ENCODE measurements at places on chromosomes 13 and 19.

GRCh38 chr19:53549340-53549739, 11.4 kb downstream of the ZNF331 start:
- no peak for DNase-seq

DNA sequence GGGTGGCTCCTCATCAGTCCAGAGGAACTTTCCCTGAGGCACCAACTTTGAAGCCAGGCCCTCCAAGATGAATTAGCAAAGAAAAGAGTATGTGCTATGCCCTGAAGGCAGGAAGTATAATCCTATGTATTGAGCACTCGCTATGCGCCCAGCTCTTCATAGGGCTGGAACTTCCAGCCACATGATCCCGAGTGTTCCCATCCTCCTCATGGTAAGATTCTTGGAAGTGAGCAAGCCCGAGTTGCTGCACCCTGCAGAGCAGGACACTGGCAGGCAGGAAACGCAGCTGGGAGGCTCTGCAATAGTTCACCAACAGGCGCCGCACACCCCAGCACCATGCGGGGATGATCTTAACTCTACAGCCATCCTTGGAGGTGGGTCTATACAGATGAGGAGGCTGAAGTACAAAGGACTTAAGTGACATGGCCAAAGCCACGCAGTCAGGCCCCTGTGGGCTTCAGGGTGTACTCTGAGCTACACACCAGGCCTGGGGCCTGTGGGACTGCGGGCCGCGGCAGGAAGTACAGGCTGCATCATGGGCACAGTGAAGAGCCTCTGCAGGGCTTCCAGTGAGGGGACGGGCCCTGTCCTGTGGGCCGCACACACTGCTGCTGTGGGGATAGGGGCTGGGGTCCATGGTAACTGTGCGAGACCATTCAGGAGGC, 25.1 kb downstream of the C19orf47 start:
- no peak for DNase-seq

GRCh38 chr19:52270266-52270885, 989 bp downstream of the ZNF766 start:
- DNase-seq: no peak

DNA sequence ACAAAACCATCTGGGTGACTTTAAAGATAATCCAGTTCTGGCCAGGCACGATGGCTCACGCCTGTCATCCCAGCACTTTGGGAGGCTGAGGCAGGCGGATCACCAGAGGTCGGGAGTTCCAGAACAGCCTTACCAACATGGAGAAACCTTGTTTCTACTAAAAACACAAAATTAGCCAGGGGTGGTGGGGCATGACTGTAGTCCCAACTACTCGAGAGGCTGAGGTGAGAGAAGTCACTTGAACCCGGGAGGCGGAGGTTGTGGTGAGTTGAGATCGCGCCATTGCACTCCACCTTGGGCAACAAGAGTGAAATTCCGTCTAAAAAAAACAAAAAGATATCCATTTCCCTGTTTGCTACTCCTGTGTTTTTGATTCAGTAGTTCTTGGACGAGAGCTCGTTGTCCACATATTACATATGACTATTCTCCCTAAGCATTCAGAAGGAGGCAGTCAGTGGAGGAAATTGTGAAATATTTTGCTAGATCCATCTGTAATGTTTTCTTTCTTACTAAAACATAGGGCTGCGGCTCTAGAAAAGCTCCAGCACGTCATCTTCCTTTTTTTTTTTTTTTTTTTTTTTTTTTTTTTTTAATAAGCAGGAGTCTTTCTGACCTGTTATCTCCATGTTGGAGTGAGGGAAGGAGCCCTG, 33.6 kb downstream of the ZNF701 start:
- no peak for DNase-seq

- no peak for DNase-seq
These were observed 1026.1 kb upstream of the MIR17HG start for GRCh38 chr13:90321281-90321931.

GRCh38 chr13:112711528-112712265, 21.9 kb downstream of the ATP11A start:
- DNase-seq: peak; percentile 56

DNA sequence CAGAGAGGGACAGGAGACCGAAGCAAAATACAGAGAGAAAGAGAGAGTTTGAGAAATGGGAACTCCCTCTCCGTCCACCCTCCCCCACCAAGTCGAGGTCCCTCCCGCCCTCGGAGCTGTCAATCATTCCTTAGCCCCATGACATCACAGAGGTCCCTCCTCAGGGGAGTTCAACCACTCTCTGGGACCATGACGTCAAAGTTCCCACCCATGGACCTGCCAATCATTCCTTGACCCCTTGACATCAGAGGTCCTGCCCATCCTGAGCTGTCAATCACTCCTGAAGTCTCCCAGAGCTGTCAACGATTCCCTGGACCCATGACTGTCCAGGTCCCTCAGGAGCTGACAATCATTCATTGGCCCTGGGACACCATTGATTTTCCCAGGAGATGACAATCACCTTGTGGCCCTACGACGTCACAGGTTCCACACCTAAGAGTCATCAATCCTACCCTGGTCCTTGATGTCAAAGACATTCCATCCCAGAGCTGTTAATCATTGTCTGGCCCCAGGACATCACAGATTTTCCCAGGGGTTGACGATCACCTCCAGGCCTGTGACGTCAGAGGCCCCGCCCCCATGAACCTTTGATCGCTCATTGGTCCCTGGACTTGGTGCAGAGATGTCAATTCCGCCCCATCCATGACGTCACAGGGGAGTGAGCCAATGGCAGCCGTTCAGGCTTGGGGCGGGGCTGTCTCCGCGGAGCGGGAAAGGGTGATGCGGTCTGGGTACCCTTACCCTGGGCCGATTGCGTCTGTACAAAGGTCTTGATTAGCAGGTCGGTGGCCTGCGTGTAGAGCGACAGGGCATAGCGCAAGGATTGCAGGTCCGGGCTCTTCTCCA, 61.7 kb downstream of the COLGALT1 start:
- DNase-seq: no peak

GRCh38 chr13:113796211-113796963, 37.4 kb downstream of the TMEM255B start:
- DNase-seq: no peak

- no peak for DNase-seq
These were observed 6.3 kb upstream of the ANKRD10 start for GRCh38 chr13:110921209-110921608.

DNA sequence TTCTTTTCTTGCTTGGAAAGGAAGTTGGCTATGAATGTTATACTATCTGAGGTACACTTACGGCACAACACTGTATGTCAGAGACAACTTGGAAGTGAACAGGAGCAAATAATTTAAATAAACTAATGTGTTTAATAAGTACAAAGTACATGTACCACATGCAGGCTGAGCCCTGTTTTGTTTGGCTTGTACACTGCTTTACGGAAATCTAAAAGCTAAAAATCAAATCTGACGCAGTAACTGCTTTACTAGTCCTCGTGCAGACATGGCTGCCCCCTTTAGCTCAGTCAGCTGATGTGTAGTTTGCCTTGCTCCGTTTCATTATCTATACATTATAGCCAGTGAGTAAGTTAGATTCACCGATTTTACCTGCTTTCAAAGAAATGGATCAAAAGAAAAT, 36.5 kb downstream of the TDRD3 start:
- no peak for DNase-seq

DNA sequence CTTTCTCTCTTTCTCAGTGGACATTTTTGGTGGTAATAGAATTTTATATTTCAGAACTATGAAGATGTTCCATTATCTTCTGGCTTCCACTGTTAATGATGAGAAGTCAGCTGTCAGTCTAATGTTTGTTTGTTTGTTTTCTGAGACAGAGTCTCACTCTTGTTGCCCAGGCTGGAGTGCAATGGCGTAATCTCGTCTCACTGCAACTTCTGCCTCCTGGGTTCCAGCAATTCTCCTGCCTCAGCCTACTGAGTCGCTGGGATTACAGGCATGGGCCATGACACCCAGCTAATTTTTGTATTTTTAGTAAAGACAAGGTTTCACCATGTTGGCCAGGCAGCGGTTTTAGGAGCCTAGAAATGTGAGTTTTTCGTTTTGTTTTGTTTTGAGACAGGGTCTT, 4.7 kb downstream of the ZNF317 start:
- no peak for DNase-seq

GRCh38 chr19:29086646-29087045, 126.3 kb downstream of the UQCRFS1 start:
- DNase-seq: no peak

GRCh38 chr13:67224148-67224846, 5.8 kb downstream of the PCDH9 start:
- DNase-seq: peak; percentile 82

DNA sequence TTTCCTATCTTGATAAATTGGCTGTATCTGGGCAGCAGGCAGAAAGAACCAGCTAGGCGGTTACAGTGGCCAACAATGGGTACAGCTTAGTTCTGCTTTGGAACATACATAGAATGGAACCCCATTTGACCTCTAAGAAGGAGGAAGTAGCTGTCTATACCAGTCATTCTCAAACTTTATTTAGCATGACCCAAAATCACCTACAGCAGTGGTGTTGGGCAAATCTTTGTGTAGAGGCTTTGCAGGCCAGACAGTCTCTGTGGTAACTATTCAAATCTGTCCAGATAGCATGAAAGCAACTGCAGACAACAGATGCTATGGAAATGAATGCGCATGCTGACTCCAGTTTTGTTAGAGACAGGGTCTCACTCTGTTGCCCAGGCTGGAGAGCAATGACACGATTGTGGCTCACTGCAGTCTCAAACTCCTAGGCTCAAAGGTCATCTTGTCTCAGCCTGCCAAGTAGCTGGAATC, 12.0 kb upstream of the KCNC3 start:
- no peak for DNase-seq

- DNase-seq: no peak
These were observed 19.2 kb downstream of the SIGLEC8 start for GRCh38 chr19:51439021-51439465.

DNA sequence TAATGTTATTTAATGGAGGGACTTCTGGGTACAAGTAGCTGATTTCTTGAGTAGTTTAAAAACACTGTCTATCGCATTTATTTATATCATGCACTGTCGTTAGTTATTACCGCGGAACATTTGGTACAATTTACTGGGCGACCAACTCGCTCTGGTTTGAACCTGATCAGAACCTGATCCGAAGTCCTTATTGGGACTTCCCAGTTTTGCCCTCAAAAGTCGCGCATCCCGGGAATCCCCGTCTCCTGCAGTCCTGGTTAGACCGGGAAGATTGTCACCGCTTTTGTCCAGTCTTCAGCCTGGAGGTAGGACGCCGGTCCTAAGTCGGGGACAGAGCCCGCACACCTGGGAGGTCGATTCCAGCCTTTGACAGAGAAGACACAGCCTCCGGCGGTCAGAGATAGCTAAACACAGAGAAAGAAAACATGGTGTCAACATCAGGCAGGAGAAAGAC, 694 bp downstream of the CLN5 start:
- no peak for DNase-seq

GRCh38 chr19:4374498-4375163, 25.7 kb downstream of the SH3GL1 start:
- no peak for DNase-seq

GRCh38 chr13:30366088-30366487, 56.2 kb upstream of the UBE2L5 start:
- DNase-seq: no peak

DNA sequence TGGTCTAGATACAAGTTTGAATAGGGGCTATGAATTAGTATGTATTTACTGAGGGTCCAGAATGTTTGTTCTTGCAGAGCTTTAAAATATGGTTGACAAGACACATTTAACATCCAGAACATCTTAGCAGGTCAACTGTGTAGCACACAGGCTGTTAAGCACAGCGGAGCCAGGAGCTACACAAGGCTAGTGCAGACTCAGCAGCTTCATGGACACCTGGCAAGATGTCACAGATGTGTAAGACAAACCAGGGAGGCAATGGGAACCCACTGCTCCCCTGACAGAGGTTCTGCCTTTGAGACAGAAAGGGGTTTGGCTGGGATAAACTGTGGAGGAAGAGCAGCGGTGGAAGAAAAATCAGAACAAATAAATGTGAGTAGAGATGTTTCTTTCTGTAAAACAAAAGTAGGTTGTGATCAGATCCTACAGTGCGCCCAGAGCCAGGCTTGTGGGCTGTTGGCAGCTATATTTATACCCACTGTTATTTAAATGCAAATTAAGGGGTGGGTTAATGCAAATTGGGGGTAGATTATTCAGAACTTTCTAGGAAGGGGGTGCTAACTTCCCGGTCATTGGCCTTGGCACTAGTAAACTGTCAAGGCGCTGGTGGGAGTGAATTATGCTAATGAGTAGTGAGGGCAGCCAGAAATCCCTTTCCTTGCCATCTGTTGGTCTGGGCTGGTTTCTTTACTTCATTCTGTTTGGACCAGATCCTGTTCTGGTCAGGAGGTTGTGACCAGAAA, 33.0 kb downstream of the MIPEP start:
- no peak for DNase-seq

GRCh38 chr19:2561895-2562294, 86.0 kb downstream of the GADD45B start:
- DNase-seq: no peak

DNA sequence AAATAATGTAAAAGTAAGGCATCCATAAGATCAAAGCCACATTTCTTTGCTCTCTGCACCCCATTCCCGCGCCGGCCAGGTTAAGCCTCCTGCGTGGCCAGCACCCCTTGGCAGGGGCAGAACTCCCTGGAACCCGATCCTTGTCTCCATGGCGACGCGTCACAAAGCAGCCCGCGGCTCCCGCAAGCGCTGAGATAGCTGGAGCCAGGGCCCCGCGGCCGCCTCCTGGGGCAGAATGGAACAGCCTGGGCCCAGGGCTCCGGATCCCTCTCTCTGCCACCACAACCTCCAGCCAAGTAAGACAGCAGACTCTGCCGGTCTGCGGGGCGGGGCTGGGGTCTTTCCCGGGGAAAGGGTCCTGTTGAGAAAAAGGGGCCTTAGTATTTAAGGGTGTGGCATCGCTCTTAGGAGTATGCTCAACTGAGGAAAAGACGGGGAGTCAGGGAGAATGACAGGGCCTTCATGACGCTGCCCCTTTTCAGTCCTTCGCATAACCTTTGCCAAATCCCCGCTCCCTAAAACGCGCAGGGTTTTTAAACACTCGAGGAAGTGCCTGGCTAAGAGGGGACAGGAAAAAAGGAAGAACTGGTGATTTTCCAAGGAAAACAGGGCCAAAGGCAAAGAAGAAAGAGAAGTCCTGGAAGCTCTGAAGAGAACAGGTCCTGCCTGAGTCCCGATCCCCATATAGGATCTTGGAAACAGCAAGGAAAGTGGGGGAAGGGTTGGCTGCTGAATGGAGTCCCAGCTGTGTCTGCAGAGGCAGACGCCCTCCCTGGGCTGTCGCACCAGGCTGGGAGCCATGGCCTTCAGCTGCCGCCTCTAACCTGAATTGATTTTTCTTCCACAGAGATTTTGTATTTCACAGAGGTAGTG, at the start of gene TEX26:
TSS of gene TEX26 (plus strand) at position 176 of the 873 bp plus-strand sequence. CDS start at position 236, 60 bp downstream.
- no peak for DNase-seq
